ENCODE measurements at places on chromosomes 4 and X.

- DNase-seq, result no peak
These were observed 5.0 kb downstream of the FGF2 start for GRCh38 chr4:122831515-122832196.

DNA sequence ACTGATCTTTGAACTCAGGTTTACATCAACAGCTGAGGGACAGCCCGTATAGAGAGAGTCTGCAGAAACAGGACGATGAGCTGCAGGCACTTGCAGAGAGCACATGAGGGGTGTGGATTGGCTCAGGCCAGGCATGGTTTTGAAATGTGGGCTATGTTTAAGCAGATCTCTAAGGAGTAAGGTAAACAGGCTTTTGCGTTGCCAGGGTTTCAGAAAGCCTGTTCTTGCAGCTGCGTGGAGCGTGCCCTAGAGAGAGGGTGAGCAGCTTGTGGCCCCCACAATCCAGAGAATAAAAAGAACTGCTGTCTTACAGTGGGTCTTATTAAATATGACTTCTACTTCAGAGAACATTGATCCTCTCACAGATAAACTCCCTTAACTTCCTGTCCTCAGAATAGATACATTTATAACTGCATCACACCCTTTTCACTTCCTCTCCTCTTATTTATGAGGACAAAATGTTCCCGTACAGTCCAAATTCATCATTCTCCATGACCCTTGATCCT is 64.1 kb downstream of the TMA16 start:
- peak; percentile 54 for DNase-seq

- no peak for DNase-seq
These were observed 29.6 kb downstream of the SLC16A2 start for GRCh38 chrX:74450803-74451449.

- DNase-seq, result no peak
These were observed 242.4 kb downstream of the FRAS1 start for GRCh38 chr4:78299565-78299972.

DNA sequence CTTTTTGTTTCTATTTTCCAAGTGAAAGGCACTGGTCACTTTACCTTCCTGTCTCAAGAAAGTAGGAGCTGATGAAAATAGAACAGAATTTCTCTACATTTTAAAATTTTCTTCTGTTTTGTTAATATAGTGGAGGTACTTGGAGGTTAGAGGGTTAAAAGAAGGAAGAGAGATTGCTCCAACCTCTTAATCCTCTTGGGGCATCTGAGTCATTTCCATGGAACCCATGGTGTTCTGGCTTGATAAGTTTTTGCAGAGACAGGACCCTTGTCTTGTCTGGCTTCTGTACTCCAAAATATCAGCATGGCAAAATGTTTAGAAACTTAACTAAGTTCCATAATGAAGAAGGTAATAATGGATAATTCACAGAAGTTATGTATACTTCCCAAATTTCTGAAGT is 727.2 kb downstream of the C4orf33 start:
- no peak for DNase-seq

DNA sequence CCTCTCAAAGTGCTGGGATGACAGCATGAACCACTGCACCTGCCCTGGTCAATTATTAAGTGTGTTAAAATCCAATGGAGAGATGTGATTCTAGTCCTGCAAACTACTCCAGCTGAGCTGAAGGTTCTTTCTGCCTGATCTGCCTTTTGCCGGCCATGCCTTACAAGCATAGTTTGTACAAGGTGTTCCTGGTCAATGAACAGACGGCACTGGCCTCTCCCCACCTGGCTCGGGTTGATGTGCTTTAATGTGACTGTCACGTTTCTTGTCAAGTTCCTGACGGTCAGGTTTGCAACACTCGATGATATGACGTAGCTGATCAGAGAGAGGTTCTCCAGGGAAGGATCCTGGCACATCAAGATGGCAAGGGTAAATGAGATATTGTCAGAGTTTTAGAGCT is 23.1 kb upstream of the PHKA2 start:
- DNase-seq, result no peak
